Naive thymus-derived CD4-positive, alpha-beta T cell (primary cell): ENCODE measurements at places on chromosomes 7 and 10. TPM values are rescaled to one million over a fixed set of nuclear protein-coding genes. Genes with fewer than 3 reads are reported as not detected.

GRCh38 chr10:70673043-70673928, 980 bp downstream of the ADAMTS14 start:
- DNase-seq: no peak

DNA sequence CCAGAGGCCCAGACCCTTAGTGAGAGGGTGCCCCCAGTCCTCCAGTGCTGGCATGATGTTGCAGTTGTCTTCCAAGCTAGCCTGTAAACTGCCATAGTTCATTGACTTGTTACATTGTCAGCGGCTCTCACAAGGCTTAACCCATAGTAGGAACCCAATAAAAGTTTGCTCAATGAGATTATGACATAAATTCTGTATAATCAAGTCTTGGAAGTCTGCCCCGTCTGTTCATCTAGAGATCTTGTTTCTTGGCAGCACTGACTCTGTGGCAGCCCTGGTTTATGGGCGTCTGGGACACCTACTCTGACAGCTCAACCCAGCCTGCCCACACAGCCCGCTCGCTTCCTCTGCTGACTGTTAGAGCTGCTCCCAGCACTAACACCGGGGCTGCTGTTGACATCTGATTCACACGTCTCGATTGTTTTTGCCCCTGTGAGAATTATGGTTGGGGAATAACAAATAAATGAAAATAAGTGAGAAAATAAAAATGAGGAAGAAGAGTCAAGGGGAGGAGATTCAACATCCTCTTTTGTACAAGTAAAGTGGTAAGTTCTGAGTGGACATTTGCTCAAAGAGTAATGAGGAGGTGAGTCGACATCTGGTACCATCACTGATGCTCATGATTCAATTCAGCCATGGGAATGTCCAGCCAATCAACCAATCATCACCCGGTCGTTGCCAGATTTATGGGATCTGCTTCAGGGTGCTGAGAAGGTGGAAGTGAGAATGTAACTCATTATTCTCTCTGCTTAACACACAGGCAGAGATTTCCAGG, 160.8 kb downstream of the SPAG6 start:
- no peak for DNase-seq

GRCh38 chr7:149292462-149292823, 30.4 kb downstream of the ZNF783 start:
- DNase-seq: no peak

Gene IKZF1
- polyA plus RNA-seq: 258 TPM

Gene FZD8
- not detected for polyA plus RNA-seq
